ENCODE measurements at places on chromosomes 3 and 15.
A peak's percentile ranks its signal among the peaks of the same experiment; 100 is the strongest.

GRCh38 chr3:113054552-113054951 lies 63.8 kb downstream of the GTPBP8 start:
- no peak for DNase-seq

DNA sequence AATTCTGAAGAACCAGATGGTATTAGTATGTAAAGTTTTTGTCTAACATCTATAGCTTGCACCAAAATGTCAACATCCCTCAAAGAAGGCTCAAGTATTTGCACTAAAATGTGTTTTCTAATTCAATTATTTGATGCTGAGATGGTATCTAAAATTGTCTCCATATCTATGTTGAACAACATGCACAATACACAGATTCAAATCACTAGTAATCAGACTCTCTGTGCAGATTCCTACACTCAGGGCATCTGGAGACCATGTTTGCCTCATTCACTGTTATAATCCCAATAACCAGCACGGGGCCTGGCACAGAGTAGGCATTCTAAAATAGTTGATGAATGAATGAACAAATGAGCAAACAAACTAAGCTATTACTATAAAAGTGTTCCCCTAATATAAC lies 2.6 kb downstream of the FILIP1L start:
- no peak for DNase-seq

GRCh38 chr3:141904203-141904602 lies 27.8 kb downstream of the ATP1B3 start:
- no peak for DNase-seq

- DNase-seq = no peak
Measured at GRCh38 chr15:95196176-95196915, 965.0 kb downstream of the MCTP2 start.

DNA sequence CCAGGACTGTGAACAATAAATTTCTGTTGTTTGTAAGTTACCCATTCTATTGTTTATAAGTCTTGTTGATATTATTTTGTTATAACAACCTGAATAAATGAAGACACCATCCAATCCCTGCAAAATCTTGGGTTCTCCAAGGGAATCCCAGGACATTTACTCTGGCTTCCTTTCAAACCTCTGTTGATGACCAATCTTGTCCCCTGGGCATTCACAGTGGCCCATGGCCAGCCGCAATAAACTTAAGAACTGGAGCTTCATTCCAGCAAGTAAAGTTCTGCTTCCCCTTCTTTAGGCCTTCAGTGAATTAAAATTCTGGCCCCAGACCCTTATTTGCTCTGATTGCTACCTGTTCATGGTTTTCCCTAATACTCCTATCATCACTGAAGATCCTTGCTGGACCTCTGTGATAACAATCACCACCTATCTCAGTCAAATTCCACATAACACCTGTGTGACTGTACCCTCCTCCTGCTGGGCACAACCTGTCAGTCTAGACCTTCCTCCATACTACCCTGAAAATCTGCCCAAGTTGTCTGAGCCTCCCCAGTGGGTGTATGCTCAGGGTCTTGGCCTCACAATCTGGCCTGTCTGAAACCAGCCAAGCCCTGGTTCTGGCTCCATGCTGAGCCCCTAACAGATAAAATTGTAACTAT lies 153.1 kb downstream of the SEMA6D start:
- DNase-seq = no peak

GRCh38 chr3:153372326-153372725 lies 210.3 kb downstream of the RAP2B start:
- no peak for DNase-seq

DNA sequence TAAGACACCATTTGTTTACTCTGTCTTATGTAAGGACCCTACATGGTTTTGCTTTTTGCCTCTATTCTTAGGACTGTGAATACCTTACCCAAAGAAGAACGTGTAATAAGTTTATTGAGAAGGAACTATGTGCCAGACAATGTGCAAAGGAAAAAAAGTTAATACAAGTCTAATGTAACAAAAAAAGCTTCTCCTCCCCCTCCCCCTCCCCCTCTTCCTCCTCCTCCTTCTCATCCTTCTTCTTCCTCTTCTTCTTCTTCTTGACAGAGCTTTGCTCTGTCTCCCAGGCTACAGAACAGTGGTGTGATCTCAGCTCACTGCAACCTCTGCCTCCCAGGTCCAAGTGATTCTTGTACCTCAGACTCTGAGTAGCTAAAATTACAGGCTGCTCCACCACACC lies 50.9 kb upstream of the MITF start:
- no peak for DNase-seq

- DNase-seq = no peak
Measured at GRCh38 chr3:133606342-133606741, 32.9 kb downstream of the CDV3 start.

DNA sequence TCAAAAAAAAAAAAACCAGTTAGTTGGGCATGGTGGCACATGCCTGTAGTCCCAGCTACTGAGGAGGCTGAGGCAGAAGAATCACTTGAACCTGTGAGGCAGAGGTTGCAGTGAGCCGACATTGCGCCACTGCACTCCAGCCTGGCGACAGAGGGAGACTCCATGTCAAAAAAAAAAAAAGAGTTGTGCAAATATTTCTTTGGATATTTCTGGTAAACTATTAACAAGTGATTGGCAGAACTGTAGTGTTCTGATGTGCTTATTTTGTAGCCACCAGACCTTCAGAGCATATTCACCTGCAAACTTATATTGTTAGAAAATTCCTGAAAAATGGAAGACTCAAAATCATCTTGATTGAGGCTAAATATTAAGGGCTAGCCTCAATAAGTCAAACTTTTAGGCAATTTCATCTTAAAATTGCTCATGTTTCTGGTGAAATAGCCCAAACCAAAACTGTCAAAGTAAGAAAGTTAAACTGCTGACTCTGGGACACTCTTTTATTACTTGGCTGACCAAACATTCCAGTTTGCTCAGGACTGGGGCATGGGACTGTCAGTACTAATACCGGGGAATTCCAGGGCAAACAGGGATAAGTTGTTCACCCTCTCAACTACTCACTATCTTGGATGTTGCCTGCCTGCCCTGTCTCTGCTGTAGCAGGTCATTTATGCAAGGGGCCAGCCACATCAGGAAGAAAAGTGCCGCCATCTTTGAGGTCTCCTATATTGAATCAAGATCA lies 37.0 kb downstream of the ABHD2 start:
- DNase-seq = no peak

DNA sequence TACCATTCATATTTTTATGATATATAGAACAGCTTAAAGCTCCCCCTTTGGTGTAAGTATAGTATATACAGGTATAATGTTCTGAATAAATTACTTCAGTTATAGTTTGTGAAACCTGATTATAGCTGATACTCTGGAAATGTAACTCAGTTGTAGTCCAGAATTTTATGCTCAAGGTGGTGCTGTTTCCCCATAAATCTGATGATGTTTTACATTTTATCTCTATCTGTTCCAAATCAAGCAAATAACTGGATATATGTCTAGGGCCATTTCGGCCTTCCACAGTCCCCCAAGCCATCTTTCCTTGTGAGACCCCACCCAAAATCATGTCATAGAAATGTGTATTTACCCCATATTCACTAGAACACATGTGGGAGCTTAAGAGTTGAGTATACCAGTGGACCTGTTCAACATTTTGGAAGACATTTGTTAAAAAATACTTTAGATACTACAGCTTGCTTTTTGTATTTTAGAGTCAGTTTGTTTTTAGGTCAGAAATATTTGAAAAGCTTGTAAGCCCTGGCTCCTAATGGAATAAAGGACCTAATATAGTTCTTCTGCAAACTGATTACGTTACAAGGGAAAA lies 107.1 kb downstream of the ATG7 start:
- DNase-seq = peak; percentile 64

DNA sequence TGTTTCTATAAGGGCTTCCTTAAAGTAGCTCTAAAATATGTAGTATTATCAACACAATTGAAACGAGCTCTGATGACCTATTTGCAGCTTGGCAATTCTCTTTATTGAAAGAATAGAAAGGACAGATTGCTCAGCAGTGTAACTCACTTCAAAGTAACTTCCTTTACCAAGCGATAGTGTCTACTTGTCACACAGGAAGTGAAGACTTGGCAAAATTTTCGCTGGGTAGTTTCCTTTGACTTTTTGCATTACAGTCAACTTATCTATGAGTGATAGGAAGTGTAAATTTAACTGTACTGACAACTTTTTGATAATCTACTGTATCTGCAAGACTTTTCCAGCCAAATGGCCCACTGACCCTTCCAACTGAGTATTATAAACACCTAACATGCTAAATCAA lies 22.8 kb downstream of the SLC9A9 start:
- no peak for DNase-seq

GRCh38 chr3:170869239-170869590 lies 780 bp downstream of the RPL22L1 start:
- DNase-seq = no peak

DNA sequence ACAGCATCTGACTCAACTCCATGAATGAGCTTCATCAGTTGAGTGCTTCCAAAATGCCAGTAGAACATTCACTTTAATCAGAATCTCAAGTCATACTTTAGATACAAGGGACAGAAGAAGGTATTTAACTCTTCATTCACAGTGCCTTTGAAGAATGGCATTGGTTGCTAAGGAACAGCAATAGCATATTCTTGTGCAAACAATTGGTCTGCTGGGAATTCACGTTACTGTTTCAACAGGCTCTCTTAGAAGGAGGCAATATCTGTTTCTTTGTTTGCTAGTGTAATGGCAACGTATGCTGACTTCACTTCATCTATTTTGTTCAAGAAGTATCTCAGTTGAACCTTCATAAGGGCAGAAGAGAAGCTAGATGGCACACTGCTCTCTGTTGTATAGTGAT lies 113.9 kb downstream of the TMEM108 start:
- no peak for DNase-seq

GRCh38 chr3:150744041-150744918 lies 18.7 kb downstream of the SIAH2 start:
- DNase-seq = no peak

GRCh38 chr3:185089343-185089742 lies 63.5 kb downstream of the C3orf70 start:
- DNase-seq = no peak

DNA sequence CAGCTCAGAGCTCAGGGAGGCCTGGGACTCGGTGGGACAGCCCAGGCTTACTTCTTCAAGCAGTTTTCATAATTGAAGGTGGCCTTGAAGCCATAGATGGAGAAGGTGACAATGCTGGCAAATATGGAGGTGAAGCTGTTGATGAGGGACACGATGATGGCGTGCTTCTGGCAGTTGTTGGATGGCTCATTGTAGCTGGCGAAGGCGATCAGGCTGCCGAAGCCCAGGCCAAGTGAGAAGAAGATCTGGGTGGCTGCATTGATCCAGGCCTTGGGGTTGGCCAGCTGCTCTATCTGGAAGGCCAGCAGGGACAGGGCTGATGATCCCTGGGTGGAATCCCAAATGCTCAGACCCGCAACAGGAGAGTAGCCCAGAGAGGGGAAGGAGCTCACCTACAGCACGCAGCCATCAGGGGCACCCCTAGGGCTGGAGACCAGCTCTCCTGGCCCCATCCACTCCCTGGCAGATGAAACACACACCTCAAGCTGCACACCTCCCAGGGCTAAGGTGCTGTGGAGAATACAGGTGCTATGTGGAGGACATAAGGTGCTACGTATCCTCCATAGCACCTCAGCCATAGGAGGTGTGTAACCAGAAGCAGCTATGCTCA lies 25.1 kb downstream of the SLC6A20 start:
- no peak for DNase-seq

- DNase-seq = no peak
Measured at GRCh38 chr3:172799246-172799645, 48.7 kb downstream of the ECT2 start.

DNA sequence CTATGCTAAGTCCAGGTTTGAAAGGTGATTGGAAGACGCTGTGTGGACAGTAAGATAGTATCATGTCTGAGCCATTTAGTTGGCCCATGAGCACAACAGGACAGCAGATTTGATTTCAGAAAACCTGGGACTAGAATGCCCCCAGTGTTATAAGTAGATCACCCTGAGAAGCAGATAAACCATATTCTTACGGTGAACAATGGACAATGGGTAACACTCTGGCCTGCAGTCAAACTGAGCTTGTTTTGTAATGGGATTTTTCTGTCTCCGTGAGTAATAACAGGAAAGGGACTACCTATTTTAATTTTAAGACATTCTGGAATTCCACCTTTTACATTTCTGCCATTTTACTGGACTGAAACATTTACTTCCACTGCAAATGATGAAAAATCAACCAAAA lies 71.5 kb downstream of the LDHAL6B start:
- no peak for DNase-seq

DNA sequence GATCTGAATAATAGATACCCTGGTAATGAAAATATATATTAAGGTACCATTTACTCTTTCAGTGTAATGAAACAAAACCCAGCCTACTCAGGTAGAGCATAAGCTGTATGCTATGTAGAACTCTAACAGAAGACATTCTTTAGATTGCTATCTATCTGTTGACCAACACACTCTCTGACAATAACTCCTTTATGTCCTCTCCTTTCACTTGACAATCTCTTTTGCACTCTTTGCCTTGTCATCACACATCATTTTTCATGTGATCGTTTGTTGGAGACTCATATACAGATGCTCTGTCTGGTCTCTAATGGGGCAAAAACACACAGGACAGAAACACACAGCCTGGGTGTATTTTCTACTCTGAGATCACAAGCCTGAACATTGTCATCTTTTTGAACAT lies 35.4 kb upstream of the SUCLG2 start:
- no peak for DNase-seq

GRCh38 chr3:170475092-170475685 lies 56.5 kb downstream of the CLDN11 start:
- no peak for DNase-seq

GRCh38 chr3:189773056-189773455 lies 141.9 kb downstream of the TP63 start:
- no peak for DNase-seq

DNA sequence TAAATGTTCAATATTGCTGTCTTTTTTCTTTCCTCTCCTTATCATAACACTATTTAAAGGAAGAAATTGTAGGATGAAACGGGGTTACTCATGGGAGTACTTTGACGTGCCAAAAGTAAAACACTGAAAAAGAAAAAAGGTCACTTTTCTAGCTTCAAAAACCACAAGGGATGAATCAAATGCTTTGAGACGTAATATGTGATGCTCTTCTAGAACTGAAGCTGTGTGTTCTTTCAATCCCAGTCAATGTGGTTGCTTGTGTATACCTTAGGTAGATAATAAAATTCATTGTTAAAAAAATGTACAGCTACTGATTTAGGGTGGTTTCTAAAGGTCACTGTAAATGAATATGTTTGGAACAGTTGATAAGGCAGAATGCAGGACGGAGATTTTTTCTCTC lies 538.8 kb upstream of the ZNF717 start:
- no peak for DNase-seq

GRCh38 chr3:24196526-24196925 lies 251.4 kb downstream of the NR1D2 start:
- DNase-seq = no peak

DNA sequence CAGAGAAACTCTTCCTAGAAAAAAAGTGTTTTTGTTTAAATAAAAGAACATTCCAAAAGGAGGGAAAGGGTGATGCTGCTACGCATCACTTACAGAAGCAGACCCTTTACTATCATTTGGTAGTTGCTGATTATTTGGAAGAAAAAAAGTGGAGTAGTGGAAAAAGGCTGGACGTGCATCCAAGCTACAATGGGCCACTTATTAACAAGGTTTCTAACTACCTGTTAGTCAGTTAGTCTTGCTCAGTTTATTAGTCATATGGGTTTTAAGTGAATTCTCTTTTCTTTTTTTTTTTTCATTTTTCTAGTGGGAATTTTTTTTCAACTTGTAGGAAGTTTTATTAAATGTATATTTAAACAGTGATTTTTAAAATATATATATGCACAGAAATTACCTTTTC lies 866.0 kb downstream of the MCTP2 start:
- DNase-seq = no peak

Data from NCI-H2227 treated with DMSO at 0.1 percent for 48 hours (cell line).